Stimulated activated naive CD8-positive, alpha-beta T cell treated with anti-CD3 and anti-CD28 coated beads, Interleukin-15, Interleukin-2, amounts not matched to agents 100 U/mL and 50 U/mL, for 24 hours (primary cell): ENCODE measurements at places on chromosomes 12 and 14.
A peak's percentile ranks its signal among the peaks of the same experiment; 100 is the strongest.

DNA sequence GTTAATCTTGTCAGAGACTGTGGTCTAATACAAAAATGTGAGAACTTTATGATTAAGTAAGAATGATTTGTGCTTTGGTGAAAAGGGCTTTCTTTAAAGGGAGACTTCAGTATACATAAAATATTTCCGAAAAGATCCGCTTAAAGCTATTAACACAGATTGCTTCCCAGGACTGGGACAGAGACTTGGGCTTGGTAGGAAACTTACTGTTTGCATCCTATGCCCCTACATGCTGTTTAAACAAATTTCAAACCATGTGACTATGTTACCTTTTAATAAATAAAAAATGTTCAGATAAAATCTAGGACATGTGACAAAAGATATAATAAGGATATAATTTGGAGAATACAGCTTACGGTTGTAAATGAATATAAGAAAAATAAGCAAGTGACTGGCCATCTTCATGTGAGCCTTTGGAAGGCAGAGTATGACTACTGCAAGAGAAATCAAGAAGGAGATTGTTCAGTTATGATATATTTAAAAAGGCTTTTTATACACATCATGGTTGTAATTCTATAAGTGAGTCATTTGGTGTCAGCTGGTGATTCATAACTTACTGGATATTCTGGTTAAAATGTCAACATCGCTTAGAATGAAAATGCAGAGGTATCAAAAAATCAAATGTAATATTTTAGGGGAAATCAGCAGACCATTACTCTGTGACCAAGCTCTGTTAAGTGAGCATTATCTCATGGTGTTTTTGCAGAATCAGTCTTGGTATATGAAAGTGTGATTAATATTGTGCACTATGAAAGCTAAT, 234.7 kb upstream of the E2F7 start:
- no peak for DNase-seq

- no peak for DNase-seq
These were observed 201.1 kb downstream of the PPFIA2 start for GRCh38 chr12:81558031-81558430.

GRCh38 chr14:28599191-28599590, 167.4 kb upstream of the FOXG1 start:
- DNase-seq, result no peak

DNA sequence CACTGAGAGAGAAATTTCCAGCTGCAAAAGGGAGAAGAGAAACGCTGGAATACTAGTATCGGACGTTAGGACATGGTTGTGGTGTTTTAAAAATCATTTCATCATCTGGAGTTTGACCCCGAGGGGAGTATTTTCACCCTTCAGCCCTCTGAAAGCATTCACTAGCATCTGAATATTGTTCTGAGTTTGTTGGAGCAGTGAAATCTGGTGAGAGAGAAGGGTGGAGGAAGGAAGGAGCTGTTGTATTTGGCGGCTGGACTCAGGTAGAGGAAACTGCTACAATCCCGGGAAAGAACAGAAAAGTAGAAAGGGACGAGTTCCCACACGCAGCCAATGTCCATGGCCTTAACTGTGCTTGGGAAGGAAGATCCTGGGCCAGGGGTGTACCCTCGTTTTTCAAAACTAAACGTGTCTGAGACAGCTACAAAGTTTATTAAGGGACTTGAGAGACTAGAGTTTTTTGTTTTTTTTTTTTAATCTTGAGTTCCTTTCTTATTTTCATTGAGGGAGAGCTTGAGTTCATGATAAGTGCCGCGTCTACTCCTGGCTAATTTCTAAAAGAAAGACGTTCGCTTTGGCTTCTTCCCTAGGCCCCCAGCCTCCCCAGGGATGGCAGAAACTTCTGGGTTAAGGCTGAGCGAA, 896 bp upstream of the CDKN1B start:
- DNase-seq, result no peak

GRCh38 chr12:109504068-109504467, 26.6 kb downstream of the UBE3B start:
- no peak for DNase-seq

DNA sequence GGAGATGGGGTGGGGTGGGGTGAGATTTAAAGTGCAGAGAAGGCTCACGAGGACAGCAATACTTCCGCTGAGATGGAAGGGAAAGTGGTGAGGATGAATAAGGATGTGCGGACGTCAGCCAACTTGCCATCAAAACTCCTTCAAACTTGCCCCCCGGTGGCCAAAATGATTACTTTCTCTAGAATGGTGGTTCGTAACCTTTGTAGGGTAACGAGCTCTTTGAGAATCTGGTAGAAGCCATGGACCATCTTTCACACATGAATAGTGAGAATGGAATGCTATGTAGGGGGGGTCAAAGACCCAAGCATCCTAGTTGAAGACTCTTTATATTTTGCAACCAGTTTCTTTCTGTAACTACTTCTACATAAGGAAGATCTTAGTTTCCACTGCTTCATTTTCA, 245.9 kb upstream of the DDHD1 start:
- peak; percentile 6 for DNase-seq

DNA sequence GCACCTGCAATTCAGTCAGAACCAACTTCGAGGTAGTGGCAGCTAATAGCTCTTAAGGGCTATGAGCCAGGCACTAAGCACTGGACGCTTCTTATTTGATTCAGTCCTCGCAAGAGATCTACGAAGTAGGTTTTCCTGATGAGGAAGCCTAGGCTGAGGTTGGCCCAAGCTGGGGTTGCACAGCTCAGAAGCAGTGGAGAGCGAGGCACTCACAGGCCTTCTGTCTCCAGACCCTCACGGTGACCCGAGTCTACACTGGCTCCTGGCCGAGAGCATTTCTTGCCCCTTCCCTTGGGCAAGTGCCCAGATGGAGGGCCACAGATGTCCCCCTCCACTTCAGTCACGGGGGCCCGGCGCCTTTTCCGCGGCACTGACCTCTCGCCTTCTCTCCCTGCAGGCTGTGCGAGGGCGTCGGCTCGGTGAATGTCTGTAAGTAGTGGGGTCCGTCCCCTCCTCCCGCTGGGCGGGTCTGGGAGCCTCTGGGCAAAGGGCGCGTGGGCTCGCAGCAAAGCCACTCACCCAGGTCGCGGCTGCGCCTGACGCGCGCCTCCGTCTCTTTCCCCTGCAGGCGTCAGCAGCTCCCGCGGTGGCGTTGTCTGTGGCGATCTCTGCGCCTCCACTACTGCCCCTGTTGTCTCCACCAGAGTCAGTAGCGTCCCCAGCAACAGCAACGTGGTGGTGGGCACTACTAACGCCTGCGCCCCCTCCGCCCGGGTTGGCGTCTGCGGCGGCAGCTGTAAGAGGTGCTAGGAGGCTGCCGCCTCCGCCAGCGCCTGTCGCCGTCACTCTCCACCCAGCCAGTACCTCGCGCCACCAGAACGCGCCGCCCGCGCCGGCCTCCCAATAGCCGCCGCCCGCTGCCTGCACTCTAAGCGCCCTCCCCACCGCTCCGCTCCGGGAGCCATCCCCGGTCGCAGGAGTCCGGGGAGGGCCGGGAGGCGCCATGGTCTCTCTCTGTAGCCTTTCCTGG, 13.1 kb downstream of the KRT83 start:
- DNase-seq, result peak; percentile 65

DNA sequence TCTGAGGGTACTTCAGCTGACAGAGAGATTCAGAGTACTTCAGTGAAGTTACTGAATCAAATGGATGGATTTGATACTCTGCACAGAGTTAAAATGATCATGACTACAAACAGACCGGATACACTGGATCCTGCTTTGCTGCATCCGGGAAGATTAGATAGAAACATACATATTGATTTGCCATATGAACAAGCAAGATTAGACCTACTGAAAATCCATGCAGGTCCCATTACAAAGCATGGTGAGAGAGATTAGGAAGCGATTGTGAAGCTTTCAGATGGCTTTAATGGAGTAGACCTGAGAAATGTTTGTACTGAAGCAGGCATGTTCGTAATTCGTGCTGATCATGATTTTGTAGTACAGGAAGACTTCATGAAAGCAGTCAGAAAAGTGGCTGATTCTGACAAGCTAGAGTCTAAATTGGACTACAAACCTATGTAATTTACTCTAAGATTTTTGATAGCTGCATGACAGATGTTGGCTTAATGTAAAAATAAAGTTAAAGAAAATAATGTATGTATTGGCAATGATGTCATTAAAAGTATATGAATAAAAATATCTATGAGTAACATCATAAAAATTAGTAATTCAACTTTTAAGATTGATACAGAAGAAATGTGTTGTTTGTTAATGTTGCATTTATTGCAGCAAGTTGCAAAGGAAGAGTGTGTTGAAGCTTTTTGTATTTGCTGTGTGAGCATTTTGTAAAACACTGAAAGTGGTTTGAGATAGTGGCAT, 136.1 kb upstream of the RAP1B start:
- DNase-seq, result no peak

GRCh38 chr12:124481257-124481750, 86.1 kb downstream of the NCOR2 start:
- no peak for DNase-seq

- DNase-seq, result no peak
These were observed 27.8 kb downstream of the C14orf132 start for GRCh38 chr14:96066976-96067375.

- DNase-seq, result no peak
These were observed 288.7 kb downstream of the NAV3 start for GRCh38 chr12:78119351-78119918.

GRCh38 chr12:92732216-92732615, 29.4 kb downstream of the PLEKHG7 start:
- DNase-seq, result no peak

GRCh38 chr12:89069431-89069830, 282.9 kb downstream of the DUSP6 start:
- no peak for DNase-seq

DNA sequence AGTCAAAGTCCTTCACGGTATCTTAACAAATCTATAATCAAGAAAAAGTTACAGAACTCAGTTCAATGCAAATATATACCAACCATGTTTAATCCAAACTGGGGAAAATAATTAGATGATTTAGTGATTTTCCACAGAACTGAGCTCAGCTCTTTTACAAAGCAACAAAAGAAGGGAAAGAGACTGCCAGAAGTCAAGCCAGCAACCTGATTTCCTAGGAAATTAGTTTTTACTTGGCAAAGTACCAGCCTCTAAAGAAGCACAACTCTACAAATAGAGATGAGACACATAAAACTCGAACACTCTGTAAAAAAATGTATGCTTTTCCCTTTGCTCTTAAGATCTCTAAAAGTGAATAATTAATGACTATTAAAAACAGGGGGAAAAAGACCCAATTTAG, 19.4 kb downstream of the NUMB start:
- no peak for DNase-seq

DNA sequence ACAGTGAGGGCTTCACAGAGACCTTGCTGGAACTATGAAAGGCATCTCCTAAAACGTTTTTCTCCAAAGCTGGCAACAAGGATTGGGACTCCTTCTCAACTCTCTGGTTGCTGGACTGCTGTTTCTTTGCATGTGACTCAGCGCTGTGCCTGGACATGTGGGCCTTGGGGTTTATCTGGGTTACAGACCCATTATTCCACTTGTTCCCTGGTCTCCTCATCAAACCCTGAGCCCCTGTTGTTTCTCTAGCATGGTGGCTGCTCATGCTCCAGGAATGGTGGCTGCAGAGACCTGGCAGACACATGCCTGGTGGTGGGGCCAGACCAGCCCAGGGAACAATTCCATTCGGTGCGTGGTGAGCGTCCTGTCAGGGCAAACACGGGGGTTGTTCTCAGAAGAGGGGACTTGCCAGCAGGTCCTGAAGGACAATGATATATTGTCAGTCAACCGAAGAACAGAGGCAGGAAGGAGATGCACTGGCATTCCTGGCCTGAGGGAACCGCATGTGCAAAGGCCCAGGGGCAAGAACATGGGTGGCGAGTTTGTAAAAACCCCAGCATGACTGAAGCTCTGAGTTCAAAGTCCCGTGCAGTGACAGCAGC, 320.1 kb upstream of the RTL1 start:
- DNase-seq, result no peak

- no peak for DNase-seq
These were observed 34.3 kb downstream of the HSP90AA1 start for GRCh38 chr14:102052522-102052921.

DNA sequence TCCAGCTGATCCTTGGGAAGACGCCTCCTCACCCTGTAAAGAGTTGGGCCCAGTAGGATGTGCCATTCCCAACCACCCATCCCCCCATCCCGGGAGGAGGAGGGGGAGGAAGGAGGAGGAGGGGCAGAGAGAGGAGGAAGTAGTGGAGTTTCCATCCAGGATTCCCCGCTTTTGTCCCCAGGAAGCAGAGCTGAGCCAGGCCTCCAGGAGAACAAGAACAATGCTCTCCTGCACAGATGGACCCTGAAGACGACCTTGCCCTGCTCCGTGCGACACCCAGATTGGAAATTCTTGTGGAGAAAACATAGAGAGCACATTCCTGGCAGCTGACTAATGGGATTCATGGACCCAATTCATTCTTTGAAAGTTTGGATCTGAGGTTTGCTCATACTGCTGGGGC, 132.3 kb upstream of the CRY1 start:
- DNase-seq, result no peak

- no peak for DNase-seq
These were observed 148.5 kb downstream of the TMTC2 start for GRCh38 chr12:82835217-82835616.

GRCh38 chr14:50340963-50341362, 28.8 kb downstream of the DMAC2L start:
- no peak for DNase-seq

DNA sequence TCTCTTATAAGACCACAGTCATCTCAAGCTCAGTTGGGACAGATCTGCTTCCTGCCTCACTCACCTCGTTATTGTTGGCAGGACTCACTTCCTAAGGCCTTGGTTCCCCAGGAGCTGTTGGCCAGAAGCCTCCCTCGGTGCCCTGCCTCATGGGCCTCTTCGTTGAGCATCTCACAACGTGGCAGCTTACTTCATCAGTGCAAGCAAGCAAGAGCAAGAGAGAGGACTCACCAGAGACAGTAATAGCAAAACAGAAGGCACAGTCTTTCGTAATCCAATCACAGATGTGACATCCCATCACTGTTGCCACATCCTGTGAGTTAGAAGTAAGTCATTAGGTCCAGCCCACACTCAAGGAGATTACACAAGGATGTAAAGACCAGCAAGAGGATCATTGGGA, 5.1 kb upstream of the NUMB start:
- peak; percentile 45 for DNase-seq

DNA sequence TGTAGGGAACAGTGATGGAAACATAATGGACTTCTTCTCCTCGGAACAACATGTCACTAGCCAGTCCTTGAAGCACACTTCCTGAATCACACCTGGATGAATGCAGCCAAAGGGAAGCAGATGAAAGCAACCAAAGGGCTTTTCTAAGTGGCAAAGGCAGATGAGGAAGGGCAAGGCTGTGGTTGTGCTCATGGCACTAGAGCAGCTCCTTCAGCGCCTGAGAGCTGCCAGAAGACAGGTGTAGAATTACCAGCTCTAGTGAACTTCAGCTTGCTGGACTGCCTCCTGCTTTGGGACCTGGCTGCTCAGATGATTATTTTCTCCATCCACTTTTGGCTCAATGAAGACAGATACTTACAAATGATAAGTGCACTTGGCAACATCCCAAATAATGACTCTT, 1372.1 kb upstream of the SEL1L start:
- DNase-seq, result no peak

DNA sequence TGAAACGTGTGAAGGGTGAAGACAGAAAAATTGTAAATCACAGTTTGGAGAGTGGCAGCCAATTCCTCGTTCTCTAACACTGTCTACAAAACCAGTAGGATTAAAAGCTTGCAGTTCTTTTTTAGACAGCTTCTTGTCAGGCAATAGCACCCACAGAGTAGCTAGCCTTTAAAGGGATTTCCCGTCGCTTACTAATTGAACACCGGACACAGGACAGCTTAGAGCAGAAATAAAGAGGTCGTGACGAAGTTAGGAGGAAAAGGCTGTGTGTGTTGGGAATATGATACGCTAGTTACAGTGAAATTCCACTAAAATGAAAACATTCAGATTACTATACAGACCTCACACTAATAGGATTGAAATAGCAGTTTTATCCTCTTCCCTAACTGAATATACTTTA, 149.1 kb upstream of the FLRT2 start:
- DNase-seq, result no peak
